ENCODE measurements at places on chromosomes 2 and 18.

DNA sequence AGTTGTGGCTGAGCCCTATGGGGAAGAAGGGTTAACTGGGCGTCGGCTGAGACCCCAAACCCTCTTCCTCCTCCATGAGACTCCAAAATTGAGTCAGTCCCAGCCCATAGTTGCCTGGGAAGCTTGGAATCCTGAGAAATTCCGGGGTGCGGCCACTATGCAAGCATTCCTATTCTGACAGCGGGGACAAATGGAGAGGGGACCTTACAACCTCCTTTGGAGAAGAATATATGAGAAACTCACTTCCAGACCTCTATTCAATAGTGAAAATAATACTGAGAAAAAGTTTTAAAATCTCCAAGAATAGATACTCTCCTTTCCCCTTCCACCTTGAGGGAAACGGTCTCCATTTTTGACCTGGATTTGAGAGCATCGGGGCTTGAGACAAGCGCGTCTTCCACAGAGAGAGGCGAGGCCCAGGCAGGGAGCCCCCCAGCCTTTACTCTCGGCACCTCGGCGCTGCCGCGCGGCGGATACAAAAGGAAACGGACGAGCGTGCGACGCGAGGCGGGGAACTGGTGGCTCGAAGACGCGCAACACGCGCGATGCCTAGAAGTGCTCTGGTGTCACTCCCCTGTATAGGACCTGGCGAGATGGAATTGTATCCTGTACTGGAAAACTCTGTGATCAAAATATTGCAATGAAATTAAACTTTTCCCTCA is 11.1 kb downstream of the NR4A2 start:
- peak; percentile 41 for DNase-seq

GRCh38 chr2:205860885-205861284 is 178.6 kb downstream of the NRP2 start:
- DNase-seq, result no peak

DNA sequence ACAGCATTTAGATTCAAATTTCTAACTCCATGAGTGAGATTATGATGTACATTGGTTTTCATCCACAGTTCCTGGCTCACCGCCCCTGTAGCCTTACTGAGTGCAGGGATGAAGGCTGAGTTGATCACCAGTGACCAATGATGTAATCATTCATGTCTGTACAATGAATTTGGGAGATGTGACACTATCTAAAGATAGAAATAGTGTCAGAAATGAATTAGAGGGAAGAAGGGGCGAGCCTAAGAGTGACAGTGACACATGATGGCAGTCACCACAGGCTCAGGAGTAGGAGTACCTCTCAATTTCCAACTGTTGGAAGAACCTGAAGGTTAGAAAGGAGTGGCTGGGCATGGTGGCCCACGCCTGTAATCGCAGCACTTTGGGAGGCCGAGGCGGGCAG is 3.2 kb downstream of the METTL4 start:
- no peak for DNase-seq

- no peak for DNase-seq
Measured at GRCh38 chr2:127044165-127044718, 62.7 kb downstream of the BIN1 start.

- DNase-seq, result no peak
Measured at GRCh38 chr2:174024524-174025270, 59.5 kb upstream of the SP3 start.

- no peak for DNase-seq
Measured at GRCh38 chr2:150424406-150424805, 63.1 kb downstream of the RND3 start.

DNA sequence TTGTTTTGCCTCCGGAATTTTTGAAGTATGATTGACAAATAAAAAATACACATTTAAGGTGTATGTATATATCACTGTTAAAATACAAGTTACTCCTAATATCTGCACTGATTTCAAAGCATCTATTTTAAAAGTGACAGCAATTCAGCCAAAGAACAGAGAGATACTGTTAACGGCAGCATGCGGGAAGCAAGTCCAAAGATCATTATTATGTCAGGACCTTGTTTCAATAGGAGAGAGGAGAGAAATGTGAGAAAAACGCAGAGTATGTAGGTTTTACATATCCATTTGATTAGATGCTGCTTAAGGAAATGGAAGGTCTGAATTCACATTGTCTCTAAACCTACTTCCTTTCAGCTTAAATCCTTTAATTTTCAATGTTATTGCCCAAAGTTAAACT is 545.5 kb upstream of the SLC8A1 start:
- DNase-seq, result no peak

DNA sequence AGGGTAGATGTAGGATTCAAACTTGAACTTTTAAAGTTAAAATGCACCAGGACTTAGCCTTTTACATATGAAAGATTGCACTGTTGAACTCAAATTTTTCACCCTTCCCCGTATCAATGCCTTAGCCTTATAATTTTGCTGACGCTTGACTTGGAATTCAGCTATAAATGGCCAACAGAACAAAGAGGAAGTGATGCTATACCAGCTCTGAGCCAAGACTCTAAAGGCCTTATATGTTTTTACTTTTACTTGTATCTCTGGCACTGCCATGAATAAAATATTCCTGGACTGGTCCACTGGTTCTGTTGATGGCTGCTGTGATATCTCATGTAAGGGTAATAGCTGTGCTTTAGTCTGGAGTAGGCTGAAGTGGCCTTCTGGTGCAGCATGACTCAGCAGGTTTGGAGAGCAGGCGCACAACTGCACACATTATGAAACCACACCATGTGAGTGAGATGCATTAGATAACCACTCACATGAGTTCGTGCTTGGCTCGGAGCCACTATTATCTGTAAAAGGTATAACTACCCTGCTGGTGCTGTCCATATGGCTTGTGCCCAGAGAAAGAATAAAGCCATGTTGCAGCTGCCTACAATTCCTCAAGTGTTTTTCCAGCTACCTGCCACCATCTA is 8.4 kb upstream of the IER3IP1 start:
- DNase-seq, result no peak

- no peak for DNase-seq
Measured at GRCh38 chr2:28408764-28409599, 16.3 kb downstream of the FOSL2 start.

- DNase-seq, result no peak
Measured at GRCh38 chr2:12168791-12169388, 422.5 kb downstream of the LPIN1 start.

- no peak for DNase-seq
Measured at GRCh38 chr2:64204703-64205102, 60.5 kb upstream of the PELI1 start.

GRCh38 chr2:149422337-149422990 is 92.1 kb downstream of the LYPD6 start:
- DNase-seq, result no peak

- no peak for DNase-seq
Measured at GRCh38 chr2:26635401-26635800, 5.8 kb downstream of the CIB4 start.

DNA sequence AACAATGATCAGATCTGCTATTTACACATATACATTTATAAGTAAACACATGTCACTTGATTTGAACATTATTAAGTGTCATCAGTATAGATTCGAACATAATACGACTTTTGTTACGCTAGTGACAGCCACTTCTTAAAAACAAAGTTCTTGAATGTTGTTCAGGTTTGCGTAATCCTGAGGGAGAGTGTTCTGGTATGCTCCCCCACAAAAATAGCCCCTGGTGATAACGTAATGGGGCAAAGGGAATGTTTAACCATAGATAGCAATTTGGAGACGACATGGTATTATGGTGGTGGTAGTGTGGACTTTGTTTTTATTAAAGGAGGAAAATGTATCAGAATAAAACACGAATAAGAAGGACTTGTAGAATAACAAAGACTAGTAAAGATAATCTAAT is 90.6 kb downstream of the PLEKHM3 start:
- no peak for DNase-seq

Data from WTC11 (cell line).